ENCODE measurements at places on chromosomes 1 and 21.

- DNase-seq, result no peak
Measured at GRCh38 chr1:30234091-30234490, 489.3 kb downstream of the MATN1 start.

- DNase-seq, result no peak
Measured at GRCh38 chr1:236058141-236058934, 6.6 kb downstream of the NID1 start.

- no peak for DNase-seq
Measured at GRCh38 chr1:93143136-93143535, 37.1 kb downstream of the TMED5 start.

- no peak for DNase-seq
Measured at GRCh38 chr1:21663951-21664805, 5.0 kb downstream of the RAP1GAP start.

DNA sequence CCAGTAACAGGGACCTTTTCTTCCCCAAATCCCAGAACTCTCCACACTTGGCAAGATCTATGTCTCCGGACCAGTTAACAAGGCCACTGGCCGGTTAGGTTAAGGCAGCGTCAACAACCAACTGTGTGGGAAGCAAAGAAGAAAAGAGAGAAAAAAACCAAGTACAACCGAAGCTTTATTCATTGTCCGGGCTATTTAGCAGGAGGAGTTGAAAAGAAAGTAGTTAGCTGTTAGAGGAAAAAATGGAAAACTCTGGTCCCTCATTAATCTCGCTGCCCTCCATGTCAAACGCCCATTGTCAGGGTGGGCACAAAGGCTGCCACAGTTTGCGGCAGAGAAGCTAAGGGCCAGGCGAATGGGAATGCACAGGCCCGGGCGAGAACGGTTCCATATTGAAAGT, 49.3 kb upstream of the GRIK3 start:
- no peak for DNase-seq

GRCh38 chr1:18116777-18117176, 9.2 kb downstream of the IGSF21 start:
- DNase-seq, result no peak

DNA sequence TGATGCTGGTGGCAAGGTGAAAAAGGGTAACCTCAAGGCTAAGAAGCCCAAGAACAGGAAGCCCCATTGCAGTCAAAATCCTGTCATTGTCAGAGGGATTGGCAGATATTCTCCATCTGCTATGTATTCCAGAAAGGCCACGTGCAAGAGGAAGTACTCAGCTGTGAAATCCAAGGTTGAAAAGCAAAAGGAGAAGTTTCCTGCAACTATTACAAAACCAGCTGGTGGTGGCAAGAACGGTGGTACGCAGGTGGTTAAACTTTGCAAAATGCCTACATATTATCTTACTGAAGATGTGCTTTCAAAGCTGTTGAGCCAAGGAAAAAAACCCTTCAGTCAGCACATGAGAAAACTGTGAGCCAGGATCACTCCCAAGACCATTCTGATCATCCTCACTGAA, 13.7 kb upstream of the VPS45 start:
- no peak for DNase-seq

GRCh38 chr1:221371705-221372104, 370.2 kb downstream of the DUSP10 start:
- DNase-seq, result no peak

- DNase-seq, result no peak
Measured at GRCh38 chr21:24420689-24421088, 1186.6 kb downstream of the MRPL39 start.

- no peak for DNase-seq
Measured at GRCh38 chr1:7578206-7578605, 192.9 kb upstream of the VAMP3 start.

GRCh38 chr1:202306535-202307345, 35.0 kb downstream of the UBE2T start:
- DNase-seq, result no peak

- no peak for DNase-seq
Measured at GRCh38 chr21:42781971-42782722, 97.2 kb downstream of the WDR4 start.

DNA sequence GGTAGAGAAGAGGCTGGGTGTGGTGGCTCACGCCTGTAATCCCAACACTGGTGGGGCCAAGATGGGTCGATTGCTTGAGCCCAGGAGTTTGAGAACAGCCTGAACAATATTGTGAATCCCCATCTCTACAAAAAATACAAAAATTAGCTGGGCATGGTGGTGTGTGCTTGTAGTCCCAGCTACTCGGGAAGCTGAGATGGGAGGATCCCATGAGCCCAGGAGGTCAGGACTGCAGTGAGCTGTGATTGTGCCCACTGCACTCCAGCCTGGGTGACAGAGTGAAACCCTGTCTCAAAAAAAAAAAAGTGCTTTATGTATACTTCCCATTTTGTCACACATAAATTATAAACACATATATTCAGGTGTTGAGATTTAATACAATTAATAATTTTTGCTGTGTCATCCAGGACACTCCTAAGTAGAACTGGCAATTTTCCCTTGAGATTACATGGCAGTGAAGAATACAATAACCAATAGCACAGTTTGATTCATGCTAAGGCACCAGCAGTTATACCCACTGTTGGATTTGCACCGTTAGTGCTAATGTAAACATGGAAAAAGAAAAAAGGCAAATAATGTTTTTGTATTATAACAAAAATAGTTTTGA, 15.5 kb downstream of the GABPB2 start:
- no peak for DNase-seq

GRCh38 chr1:175579956-175580750, 163.2 kb downstream of the TNR start:
- no peak for DNase-seq

DNA sequence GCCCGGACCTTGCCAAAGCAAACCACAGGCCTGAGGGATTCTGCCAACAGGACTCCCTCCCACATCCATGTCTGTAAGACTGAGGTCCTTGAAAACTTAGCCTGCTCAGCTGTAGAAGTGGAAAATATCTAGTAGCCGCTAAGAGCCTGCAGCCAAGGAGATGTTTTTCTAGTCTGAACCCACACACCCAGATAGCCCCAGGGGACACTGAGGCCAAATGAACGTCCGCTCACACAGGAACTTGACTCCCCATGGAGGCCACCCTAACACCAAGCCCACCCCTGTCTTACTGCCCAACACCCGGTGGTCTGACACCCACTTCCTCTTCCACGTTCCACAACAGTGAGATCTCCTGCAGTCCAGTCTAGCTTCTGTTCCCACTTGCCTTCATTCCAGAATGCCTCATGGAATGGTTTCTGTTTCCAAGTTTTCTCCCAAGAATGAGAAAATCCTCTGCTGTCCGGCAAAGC, 174.8 kb downstream of the PLPP3 start:
- DNase-seq, result no peak

GRCh38 chr1:246279402-246279801, 227.7 kb downstream of the SMYD3 start:
- DNase-seq, result no peak

- peak; percentile 54 for DNase-seq
Measured at GRCh38 chr1:3471356-3472087, 17.1 kb downstream of the ARHGEF16 start.

DNA sequence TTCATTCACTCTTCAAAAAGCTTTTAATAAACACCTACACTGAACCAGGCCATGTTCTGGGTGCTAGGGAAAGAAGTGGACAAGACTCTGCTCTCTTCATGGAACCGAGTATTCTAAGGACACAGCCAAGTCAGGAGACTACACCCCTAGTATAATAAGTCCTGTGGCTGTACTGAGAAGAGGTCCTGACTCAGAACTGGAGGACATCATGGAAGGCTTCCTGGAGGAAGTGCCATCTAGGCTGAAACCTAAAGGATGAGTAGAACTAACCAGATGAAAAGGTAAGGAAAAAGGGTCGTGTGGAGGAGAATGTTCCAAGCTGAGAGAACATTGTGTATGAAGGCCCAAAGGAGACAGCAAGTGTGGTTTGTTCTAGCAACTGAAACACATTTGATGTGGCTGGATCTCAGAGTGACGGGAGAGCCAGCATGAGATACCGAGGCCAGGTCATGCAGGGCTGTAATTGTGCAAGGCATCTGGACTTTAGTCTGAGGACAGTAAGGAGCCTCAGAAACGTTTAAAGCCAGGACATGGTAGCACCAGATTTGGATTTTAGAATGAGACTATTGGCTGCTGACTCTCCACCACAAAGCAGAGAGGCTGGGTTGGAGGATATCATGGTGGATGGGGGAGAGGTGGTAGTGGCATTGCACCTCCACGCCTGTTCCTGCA, 82.5 kb downstream of the LRRN2 start:
- DNase-seq, result no peak

DNA sequence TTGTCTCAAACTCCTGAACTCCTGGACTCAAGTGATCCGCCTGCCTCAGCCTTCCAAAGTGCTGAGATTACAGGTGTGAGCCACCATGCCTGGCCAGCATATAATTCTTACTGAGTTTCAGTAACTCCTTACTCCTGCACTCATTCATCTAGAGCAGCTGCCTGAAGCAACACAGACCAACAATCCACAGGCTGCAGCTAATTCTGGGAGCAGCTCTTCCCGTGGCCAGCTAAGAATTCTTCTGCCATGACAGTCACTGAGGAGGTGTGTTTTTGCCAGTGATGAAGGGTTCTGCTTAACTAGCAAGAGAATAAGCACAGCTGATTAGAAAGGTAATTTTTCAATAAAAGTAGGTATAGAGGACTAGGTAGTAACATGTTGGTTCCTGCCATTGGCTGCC, 5.4 kb downstream of the VTCN1 start:
- no peak for DNase-seq

- no peak for DNase-seq
Measured at GRCh38 chr1:32508761-32509160, 30.5 kb upstream of the ZBTB8A start.

DNA sequence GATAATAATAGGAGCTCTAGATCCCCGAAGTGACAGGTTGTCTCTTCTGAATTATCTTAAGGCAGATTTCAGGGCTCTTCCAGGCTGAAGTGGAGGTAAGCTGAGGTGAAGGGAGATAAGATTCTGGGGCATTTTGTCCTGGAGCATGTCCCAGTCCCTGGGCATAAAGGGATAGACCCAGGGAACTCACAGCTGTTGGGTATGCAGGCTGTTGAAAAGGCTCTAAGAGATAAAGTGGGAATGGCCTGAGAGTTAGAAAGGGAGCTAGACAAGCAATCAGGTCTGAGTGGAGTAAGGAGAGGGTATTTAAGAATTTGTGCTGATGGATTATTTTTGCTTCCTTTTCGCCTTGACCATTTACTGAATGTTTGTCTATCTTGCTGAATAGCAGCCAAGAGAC, 123.7 kb downstream of the NOS1AP start:
- DNase-seq, result no peak

DNA sequence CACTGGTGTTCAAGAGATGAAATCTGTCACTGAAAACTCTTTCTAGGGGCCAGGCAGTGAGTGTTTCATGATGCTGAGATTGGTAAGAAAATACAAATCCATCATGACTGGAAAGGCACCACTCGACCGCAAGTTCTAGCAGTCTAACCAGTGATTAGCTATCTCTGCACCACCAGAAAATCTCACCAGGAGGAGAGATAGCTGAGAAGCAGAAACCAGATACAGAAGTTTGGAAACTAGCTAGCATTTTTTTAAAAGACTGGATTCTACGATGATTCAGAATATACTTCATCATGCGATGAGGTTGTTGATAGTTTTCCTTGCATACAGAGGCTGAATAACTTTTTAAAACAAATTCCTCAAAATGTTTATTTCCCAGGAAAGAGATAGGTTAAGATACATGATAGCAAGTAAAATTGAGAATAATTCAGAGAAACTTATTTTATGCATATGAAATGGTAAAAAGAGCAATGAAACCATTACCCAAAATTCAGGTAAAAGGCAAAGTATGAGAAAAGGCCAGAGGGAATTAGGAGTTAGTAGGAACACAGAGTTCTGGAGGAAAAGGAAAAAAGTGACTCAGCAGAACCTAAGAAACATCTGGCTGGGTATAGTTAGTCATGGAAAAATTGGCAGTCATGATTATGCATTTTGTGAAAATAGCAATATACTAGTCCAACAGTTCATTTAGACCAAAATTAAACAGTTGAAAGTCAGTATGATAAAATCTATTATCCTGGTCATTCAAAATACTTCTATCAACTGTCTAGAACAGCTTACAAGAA, 3.3 kb upstream of the F3 start:
- DNase-seq, result no peak

DNA sequence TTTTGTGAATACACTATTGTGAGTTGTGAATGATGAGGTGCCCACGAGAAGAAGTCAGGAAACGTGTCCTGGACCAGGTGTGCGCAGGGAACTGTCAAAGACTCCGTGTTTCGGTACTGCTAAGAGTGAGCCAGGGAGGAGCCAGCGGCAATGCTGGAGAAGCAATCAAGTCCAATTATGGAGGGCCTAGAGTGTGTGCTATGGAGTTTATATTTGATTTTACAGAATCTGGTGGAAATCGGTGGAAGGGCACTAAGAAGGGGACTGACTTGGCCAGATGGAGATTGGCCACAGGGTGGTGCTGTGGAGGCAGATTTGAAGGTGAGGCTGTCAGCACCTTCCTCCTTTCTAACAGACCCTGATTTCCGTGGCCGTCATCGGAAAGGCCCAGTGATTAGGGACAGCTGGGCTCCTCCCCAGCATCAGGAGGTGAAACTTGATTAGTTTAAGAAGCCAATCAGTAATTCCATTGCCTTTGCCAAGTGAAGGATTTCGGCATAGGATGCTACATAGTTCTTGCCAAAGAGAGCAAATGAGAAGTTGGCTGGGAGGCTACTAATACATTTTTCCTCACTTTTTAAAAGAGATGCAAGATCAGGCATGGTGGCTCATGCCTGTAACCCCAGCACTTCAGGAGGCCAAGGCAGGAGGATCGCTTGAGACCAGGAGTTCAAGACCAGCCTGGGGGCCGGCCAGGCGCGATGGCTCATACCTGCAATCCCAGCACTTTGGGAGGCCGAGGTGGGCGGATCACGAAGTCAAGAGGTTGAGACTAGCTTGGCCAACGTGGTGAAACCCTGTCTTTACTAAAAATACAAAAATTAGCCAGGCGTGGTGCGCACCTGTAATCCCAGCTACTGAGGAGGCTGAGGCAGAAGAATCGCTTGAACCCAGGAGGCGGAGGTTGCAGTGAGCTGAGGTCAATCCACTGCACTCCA, 7.0 kb downstream of the PTCH2 start:
- peak; percentile 80 for DNase-seq

GRCh38 chr1:228510803-228511413, 23.7 kb downstream of the RNF187 start:
- no peak for DNase-seq

GRCh38 chr1:2555634-2556276, 416 bp upstream of the TNFRSF14 start:
- no peak for DNase-seq
